ENCODE measurements at places on chromosomes 12 and 14.
A peak's percentile ranks its signal among the peaks of the same experiment; 100 is the strongest.

- no peak for DNase-seq
These were observed 122.7 kb downstream of the PAPOLA start for GRCh38 chr14:96624661-96625425.

- no peak for DNase-seq
These were observed 114.8 kb downstream of the BCL11B start for GRCh38 chr14:99157246-99157645.

DNA sequence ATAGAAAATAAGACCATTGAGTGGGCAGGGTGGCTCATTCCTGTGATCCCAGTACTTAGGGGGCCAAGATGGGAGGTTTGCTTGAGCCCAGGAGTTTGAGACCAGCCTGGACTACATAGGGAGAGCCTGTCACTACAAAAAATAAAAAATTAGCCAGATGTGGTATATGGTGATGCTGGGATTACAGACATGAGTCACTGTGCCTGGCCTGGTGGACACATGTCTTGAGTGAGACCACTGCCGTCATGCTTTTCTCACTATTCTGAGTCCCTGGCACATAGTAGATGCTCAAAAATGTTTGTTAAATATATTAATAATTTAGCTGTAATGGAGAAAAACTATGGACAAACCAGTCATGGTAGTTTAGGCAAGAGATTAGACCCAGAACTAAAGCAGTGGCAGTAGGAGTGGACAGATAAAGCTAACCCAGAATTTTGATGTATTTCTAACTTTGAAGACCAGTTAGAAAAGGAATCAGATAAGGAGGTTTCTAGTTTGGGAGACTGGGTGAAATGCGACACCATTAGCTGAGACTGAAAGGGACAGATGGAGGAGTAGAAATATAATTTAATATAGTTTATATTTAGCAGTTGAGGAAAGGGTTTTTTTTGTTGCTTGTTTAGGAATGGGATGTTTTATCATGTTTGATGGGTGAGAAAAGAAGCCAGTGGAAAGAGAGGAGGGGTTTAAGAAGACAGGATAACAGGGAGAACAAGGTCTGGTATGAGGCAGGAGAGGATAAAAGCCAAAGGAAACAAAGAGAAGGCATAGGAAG is 7.4 kb upstream of the PTGES3 start:
- peak; percentile 48 for DNase-seq

DNA sequence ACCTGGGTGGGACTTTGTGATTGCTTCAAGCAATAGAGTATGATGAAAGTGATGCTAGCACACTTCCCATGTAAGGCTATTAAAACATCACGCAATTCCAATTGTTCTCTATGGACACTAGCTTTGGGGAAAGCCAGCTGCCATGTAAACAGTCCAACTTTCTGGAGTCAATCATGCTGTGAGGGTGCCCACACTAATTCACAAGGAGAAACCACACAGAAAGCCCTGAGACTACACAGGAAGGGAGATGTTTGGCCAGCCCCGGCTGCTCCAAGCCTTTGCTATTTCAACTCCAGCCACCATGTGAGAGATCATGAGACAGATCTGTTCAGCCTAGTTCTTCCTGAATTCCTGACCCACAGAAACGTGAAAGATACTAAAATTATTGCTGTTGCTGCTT is 96.3 kb downstream of the ST8SIA1 start:
- DNase-seq, result no peak

DNA sequence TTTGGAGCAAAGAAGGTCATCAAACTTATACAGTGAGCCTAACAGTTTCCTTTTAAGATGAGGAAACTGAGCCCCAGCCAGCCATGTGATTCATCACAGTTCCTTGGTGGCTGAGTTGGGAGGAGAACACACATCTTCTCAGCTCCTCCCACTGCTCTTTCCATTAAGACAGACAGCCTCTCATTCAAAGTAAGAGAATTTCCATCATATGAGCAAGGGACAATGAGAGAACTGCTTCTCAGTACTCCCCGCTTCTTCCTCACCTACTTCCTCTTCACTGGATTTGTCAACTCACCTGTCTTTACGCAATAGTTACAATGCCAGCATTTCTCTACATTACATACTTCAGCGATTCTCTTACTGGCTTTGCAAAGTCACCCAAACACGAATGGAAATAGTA is 2.2 kb downstream of the IFNG start:
- DNase-seq, result no peak

DNA sequence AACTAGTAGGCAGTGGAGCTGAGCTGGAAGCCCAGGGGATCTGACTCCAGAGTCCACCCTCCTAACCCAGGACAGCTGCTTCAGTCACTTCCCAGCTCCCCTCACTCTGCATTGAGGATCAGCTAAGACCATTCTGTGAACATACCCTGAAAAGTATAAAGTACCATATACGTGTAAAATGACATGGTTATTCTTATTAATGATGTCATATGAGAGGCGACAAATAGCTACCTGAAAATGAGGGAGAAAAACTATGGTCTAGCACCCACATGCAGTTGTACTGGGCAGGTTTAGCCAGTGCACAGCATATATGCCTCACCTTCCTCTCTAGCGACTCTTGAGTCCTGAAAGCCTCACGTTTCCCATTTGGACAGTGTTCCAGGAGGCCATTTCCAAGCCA is 461.9 kb downstream of the RAD51B start:
- no peak for DNase-seq

DNA sequence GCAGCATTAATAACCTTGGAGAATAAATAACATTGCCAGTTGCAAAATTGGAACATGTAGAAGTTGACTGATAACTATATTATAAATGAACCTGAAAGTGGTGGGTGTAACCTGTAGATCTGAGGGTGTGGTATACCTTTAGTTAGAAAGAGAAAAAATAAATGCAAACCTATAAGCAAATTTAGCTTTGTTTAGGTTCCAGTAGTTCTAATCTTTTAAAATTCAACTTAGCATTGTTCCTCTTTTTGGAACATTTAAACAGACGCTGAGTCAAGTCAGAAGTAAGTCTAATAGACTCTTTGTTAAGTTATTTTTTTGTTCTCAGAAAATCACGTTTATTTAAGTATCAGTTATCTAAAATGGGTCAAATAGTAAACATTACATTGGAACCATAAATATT is 120.0 kb downstream of the DNAI7 start:
- no peak for DNase-seq

DNA sequence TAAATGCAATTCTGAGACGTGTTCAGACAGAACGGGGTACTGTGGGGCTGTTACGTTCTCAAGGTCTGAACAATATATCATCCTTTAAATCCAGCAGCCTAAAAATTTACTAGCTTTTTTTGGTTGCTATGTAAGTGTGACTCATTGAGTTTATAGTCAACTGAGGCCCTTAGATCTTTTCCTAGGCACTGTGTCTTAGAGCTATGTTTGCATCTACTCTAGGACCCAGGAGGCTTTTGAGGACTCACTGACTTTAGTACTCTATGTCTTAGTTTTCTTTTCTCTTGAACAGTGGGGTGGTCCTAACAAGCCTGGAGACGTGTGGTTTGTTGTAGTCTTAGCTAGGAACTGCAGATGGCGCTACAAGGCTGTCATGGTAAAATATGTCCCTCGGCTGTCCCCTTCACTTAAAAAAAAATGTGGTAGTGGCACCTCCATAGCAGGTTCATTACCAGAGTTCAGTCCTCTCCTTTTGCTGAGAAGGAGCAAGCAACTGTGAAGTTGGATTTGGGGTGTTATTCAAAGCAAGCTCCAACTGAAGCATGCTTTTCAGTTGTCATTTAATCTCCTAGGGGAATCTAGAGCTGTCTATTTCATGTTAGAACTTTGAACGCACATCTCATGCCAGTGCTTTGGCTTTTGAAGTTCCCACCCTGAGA is 8.7 kb upstream of the SPATS2 start:
- DNase-seq, result peak; percentile 60

GRCh38 chr12:94750864-94751263 is 100.5 kb upstream of the TMCC3 start:
- no peak for DNase-seq

- DNase-seq, result no peak
These were observed 11.2 kb upstream of the PRPH start for GRCh38 chr12:49283541-49284429.

DNA sequence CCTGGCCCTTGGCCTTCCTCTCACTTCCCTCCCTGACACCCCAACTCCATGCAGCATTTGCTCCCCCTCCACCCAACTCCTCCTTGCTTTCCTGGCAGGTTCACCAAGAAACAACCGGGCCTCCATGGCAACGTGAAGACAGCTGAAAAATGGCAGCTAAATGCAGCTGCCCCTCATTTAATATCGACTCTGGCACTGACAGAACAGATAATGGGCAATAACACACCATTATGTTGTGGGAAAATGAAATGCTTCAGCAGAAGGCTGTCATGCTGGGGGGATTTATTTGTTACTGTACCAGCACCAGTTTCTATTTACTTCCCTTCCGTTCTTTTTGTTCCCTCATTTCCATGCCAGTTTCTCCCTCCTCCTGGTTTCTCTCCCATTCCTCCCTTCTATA is 440.8 kb downstream of the NRXN3 start:
- DNase-seq, result no peak

- DNase-seq, result no peak
These were observed 13.9 kb downstream of the MFAP5 start for GRCh38 chr12:8648576-8649205.

DNA sequence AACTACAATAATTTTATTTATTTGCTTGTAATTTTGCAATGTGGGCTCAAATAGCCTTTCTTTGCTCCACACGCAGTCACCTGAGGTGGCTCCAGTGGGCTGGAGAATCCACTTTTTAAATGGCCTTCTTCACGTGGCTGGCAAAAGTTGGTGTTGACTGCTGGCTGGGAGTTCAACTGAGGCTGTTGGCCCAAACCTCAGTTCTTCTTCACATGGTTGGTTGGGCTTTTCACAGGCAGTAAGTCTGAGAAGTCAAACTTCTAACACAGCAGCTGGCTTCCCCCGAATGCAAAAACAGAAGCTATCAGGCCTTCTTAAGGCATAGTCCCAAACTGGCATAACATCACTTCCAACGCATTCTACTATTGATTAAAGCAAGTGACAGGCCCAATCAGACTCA is 2.1 kb upstream of the OXA1L start:
- DNase-seq, result no peak

DNA sequence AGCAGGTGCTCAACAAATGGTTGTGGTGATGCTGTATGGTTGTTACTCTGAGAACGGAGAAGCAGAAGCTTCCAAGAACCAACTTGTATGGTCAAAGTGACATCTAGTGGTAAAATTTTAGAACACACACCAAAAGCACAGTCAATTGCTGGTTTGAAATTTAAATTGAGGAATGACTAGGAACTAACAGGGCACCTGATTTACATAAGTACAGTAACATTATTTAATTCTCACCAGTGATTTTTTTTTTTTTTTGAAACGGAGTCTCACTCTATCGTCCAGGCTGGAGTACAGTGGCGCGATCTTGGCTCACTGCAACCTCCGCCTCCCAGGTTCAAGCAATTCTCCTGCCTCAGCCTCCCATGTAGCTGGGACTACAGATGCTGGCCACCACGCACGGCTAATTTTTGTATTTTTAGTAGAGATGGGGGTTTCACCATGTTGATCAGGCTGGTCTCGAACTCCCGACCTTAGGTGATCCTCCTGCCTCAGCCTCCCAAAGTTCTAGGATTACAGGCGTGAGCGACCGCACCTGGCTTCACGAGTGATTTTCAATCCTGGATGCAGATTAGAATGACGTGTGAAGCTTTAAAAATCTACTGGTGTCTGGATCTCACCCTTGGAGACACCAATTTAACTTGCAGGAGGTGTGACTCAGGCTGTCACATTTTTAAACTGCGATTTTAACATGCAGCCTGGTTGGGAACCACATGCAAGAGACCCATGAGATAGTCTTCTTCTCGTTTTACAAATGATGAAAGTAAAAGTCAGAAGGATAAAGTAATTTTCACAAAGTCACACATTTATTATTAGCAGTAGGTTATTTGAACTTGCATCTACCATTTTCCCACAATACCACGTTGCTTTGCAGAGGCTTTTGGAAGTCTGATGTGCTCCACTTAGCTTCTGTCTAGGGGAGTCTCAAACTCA is 14.1 kb upstream of the NUMB start:
- DNase-seq, result peak; percentile 60

GRCh38 chr14:59358102-59358501 is 107.1 kb downstream of the GPR135 start:
- DNase-seq, result peak; percentile 91

DNA sequence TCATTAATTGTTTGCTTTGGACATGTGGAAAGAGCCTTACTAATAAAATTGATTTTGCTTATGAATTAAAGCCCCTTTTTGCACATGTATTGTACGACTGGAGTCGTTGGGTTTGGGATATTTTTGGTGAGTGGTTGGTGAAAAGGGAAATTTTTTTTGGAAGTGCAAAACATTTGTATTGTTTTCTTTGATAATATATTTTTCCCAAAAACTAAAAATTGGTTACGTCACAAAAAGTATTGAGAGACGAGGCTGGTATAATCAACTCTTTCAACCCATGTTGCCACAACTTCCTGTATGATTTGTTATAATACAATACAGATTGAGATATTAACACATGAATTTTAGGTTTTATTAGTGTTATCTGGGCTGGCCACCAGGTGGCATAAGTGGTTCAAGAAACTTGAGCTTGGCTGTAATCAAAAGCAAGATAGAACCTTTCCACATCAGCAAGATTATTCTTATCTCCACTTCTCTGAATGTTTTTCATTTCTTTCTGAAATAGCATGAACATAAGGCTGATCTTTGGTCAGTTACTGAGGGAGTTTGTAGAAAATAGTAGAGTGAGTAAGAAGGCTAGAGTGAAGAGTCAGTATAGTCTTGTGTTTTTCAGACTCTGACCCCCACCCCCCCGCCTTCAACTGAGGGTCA is 8.7 kb downstream of the NGDN start:
- DNase-seq, result no peak

DNA sequence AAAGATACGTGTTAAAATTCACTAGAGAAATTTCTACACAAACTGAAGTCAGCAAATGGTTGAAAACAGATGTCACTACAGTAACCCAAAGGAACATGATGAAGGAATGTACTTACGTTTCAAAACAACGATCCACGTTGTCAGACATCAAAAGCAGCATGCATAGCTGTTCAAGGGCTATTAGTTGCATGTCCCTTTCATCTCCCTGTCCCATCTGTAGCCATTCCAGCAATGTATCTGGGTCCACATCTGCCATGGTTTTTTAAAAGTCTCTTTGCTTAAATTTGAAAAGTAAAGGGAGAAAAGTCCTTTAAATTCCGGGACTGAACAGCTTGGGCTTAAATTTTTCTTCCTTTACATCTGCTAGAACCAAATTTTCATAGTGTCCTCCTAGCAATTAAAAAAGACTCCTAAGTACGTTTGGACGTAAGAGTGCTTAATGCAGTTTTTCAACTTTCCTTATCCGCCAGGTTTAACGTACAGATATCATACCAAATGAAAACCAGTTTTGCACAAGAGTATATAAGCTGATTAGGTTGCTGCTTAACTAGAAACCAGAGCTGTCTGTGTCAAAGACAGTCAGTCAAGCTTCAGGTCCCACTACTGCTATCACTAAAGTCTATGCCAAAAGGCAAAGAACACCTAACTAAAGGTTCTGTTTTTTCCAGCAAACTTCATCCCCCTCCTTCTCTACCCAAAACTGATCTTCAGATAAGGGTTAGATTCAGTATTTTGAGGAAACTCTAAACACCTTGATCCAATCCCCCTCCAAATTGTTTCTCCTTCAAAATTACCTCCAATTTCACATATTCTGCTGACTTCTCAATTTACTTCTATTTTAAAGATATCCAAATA is 1.7 kb downstream of the HECTD1 start:
- no peak for DNase-seq

Measured in HFF-Myc (cell line).